ENCODE measurements at places on chromosomes 12 and 14.
A peak's percentile ranks its signal among the peaks of the same experiment; 100 is the strongest.

GRCh38 chr14:64507376-64508156 is 3.0 kb downstream of the ZBTB1 start:
- DNase-seq, result no peak

DNA sequence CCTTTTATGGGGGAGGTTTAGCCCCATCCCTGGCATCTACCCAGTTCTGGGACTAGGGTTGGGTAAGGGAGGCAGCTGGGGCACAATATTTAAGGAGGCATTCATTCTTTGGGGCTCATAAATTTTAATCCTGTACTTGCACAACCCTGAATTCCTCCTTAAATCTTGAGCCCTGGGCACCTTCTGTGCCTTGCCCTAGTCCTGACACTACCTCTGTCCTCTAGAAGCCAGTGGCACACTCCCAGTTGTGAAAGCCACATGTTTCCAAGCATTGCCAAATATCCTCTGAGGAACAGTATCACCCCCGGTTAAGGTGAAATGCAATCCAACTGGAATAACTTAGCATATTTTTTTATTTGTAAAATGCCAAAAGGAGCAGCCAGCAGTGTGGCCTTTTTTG is 36.6 kb downstream of the SLC16A7 start:
- DNase-seq, result no peak

DNA sequence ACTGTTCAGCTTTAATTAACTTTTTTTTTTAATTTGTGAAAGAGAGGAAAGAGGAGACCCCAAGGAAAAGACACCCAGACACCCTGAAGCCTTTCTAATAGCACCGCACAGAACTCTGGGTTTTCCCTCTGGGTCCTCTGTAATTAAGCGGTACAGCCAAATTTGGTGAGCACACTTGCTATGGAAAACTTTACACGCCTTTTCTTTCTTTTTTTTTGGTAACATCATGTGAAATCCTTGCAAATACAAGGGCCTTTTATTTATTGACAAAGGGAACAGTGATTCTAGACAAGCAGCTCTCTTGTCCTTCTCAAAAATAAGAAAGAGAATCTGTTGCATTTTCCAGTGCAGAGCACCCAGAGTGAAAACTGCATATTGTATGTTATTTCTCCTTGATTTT is 44.4 kb upstream of the CPM start:
- DNase-seq, result peak; percentile 3

GRCh38 chr12:79360936-79361335 is 329.8 kb downstream of the PAWR start:
- peak; percentile 67 for DNase-seq
